ENCODE measurements at places on chromosomes 5 and 9. TPM values are rescaled to one million over a fixed set of nuclear protein-coding genes. Genes with fewer than 3 reads are reported as not detected.

DNA sequence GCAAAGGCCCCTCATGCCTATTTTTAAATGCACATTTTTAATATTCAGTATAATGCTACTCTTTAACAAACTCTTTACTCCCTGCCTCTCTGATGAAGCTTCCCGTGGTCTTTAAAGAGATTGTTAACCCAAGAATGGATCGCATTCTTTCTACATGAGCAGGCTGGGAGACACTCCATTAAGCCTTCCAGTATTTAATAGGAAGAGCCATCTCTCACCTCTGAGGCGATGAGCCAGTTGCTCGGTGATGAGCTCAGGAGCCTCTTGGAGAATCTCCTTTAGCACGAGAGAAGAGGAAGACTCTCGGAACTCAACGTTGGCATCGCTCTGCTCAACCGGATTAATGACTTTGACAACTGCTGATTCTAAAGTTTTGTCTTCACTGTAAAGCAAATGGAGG is 59.6 kb downstream of the PRUNE2 start:
- no peak for DNase-seq

DNA sequence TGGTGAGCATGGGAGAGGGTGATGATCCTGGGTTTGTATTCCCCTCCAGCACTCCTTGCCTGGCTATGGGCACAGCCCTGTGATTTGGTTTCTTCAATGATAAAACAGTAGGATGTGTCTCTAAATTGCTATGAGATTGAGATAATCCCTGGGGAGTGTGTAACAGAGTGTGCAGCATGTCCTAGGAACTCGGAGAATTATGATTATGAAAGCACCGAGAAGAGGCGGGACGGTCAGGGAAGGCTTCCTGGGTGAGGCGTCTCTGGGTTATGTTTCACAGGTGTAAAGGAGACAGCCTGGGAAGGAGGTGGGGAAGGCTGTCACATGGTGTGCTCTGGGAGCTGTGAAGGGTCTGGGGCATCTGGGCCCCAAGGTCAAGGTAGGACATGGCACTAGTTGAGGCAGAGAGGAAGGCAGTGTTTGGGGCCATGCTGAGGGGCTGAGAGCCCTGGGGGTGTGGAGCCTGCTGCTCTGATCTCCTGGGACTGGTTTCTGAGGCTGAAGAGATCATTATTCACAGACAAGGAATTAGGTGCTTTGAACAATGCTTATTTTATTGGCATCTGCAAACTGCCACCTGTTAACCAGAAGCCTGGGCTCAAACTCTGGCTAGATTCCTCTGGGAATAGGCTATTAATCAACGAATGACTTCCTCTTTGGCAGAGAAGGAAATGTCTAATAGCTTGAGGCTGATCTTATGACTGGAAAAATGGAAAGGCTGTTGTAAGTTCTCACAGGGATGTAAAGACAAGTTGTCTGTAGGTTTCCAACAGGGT is 73.8 kb upstream of the IL12B start:
- no peak for DNase-seq

- DNase-seq: peak; percentile 65
Measured at GRCh38 chr5:172383191-172383802, 71.0 kb downstream of the SH3PXD2B start.

DNA sequence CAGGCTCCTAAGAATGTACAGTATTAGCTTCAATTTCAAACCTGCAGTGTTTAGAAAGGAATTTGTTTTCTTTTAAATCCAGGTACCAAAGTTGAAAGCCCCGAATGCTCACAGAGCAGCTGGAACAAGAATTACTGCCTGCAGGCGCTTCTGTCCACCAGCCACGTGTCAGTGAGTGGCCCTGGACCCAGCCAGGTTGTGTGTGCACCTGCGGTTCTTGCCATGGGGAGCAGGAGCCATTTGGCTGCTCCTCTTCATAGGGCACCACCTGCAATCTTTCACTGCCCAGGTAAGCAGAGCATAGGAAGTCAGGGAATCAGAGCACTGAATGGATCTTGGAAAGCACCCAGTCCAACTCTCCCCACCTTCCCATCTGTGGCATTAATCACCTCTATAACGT is 79.5 kb upstream of the PIP5K1B start:
- DNase-seq: no peak

DNA sequence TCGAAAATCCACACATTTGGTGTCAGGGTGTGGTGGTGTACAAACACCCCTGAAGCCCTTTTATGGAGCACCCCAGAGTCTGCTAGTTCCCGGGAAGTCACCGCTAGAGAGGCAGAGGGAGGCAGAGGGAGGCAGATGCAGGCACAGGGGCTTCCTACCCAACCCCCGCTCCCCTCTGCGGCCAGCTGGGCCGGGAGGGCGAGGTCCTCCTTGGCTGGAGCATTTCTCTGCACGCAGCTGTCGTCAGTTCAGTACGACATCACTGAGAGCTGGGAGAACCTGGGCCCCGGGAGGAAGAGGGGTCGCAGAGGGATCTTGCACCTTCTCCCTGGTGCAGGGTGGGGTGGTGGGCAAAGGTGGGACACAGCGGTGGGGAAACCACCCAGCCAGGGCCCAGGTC is 15.8 kb upstream of the UBAC1 start:
- DNase-seq: no peak

DNA sequence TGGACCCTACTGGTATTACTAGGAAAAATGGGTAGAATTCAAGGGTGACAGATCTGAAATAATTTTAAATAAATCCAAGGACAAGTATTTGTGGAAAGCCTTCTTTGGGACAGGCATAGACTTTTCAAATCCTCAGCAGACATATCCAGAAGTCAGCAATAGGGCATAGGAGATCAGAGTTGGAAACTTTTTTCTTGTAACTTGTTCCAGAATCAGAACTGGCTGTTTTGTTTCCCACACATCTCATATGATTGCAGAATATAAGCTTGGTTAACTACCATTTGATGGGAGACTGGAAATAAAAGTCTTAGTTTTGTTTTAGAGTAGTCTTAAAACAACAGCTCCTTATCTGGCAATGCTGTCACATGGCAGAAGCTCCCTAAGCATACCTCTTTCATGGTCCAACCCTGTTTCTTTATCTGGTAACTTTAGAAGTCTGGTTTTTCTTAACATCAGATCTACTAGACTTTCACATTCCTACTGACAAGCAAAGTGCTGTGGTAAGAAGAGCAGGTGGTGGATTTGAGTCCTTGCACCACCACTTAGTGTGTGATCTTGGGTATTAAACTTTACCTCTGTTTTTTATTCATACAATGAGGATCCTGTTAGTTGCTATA is 25.1 kb downstream of the XRCC4 start:
- DNase-seq: no peak

GRCh38 chr5:93995126-93995621 is 253.8 kb upstream of the POU5F2 start:
- no peak for DNase-seq

DNA sequence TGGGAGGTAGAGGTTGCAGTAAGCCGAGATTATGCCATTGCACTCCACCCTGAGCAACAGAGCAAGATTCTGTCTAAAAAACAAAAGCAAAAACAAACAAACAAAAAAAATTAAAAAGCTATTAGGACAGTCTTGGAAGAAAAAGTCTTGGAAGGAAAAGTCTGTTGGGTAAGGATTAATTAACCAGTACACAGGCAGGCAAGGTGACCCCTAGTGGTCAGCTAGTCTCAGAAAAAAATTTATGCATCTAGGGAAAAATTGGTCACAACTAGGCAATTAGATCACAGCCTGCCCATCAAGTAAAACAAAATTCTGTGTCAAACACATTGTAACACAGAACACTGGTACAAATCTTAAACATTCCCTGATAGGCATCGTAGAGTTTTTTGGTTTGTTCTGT is 6.7 kb upstream of the ANKRD18B start:
- DNase-seq: no peak

DNA sequence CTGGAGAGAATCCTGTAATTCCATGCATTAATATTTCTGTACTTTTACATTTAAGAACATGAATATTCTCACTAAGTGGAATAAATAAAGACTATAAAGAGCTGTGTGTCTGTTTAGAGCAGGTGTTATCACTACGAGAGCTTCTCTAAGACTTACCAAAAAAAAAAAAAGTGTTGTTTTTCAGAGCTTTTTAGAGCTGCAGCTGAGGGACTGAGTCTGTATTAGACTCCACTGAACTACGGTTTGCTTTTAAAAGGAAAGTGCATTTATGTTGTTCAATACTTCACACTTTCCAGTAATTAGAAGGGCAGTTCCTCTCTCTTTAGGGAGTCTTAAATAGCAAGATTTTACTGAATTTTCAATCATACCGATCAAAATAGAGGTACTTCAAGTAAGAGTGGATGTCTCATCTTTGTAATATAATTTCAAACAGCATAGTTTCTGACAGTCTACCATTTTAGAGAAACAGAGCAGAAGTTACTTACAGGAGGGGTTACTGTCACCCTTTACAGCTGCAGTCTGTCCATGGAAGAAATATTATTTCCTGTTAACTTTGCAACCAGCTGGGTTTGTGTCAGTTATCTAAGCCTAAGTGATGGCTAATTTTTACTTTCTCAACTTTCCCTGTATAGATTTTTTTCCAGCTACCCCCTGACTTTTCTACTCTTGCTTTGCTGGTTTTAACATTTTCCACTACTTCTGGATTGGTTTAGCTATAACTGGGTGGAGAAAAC is 2.4 kb downstream of the SYK start:
- no peak for DNase-seq

GRCh38 chr9:25726871-25727410 is 48.7 kb upstream of the TUSC1 start:
- DNase-seq: no peak

GRCh38 chr9:100219347-100219746 is 120.3 kb downstream of the INVS start:
- no peak for DNase-seq

- DNase-seq: no peak
Measured at GRCh38 chr5:62974623-62975022, 396.0 kb downstream of the LRRC70 start.

- DNase-seq: no peak
Measured at GRCh38 chr5:43027054-43027785, 12.9 kb downstream of the ANXA2R start.

DNA sequence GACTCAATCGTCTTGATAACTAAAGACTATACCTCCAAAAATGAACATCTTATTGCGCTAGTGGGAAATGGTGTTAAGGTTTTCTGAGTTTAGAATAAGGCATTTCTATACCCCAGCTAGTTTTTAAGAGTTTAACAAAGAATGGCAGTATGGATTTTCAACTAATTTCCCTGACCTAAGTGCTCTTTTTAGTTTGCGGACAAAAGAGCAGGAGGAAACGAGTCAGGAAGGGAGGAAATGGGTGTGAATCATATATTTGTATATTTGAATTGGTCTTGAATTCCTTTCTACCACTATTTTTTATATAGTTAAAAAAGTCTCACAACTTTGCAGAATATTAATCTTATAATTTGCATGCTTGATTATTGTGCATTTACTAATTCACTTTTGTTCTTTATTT is 516.3 kb upstream of the ZNF608 start:
- no peak for DNase-seq

GRCh38 chr5:14700478-14701436 is 36.2 kb downstream of the OTULIN start:
- DNase-seq: no peak

DNA sequence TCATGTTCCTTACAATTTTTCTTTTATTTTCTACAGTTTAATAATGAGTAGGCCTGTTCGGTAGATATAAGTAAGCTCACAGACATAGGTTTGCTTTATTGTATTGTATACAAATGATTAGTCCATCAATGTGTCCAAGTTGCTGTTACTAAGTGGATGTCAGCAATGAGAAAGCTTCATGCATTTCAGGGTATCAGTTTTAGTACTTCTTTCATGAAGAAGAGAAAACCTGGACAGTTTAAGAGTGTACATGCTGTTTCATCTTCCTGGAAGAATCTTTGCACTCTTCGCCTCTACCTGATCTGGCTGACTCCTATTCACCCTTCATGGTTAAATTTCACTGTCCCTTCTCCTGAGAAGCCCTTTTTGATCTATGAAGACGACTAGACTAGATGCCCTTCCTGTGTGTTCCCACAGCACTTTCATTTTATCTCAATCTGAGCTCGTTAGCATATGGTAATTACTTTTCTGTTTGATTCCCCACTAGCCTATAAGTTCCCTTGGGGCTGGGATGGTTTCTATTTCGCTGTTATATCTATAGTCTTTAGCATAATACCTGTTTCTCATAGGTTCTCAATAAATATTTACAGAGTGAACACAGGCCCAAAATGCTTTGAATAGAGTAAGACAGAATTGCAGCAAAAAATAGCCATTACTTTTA is 70.7 kb downstream of the CETN3 start:
- DNase-seq: no peak

The IFNK gene
- total RNA-seq: not detected

The NSUN2 gene
- total RNA-seq: 31.8 TPM

The FUT7 gene
- not detected for total RNA-seq

The RORB gene
- not detected for total RNA-seq

The OSMR gene
- 11.8 TPM for total RNA-seq

The SELENOP gene
- 2,351 TPM for total RNA-seq
